Stomach (tissue), 19 donors: ENCODE measurements at places on chromosomes 12 and 14. TPM values are rescaled to one million over a fixed set of nuclear protein-coding genes. Genes with fewer than 3 reads are reported as not detected.

GRCh38 chr14:70924521-70924920, 17.3 kb downstream of the PCNX1 start:
- no peak for DNase-seq

Gene PTPRR
- polyA plus RNA-seq = 0.45 TPM

Gene ZBTB25
- 2.6 TPM for polyA plus RNA-seq

DNA sequence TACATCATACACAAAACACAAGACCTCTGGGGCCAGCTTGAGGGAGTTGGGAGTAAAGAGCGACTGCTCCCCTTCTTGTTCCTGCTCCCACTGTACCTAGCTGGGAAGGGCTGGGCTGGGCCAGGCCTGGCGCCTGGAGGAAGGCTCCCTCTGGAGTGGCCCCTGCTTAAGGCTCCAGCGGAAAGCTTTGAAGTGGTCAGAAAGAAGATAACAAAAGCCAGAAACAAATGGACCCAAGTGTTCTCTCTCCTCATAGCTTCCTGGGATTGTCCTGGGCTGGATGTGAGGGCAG, 25.3 kb downstream of the PRPF40B start:
- no peak for DNase-seq

Gene SAV1
- polyA plus RNA-seq = 37.0 TPM

GRCh38 chr12:131060011-131060703, 106.5 kb downstream of the ADGRD1 start:
- no peak for DNase-seq

Gene KRT4
- polyA plus RNA-seq = 2,693 TPM

DNA sequence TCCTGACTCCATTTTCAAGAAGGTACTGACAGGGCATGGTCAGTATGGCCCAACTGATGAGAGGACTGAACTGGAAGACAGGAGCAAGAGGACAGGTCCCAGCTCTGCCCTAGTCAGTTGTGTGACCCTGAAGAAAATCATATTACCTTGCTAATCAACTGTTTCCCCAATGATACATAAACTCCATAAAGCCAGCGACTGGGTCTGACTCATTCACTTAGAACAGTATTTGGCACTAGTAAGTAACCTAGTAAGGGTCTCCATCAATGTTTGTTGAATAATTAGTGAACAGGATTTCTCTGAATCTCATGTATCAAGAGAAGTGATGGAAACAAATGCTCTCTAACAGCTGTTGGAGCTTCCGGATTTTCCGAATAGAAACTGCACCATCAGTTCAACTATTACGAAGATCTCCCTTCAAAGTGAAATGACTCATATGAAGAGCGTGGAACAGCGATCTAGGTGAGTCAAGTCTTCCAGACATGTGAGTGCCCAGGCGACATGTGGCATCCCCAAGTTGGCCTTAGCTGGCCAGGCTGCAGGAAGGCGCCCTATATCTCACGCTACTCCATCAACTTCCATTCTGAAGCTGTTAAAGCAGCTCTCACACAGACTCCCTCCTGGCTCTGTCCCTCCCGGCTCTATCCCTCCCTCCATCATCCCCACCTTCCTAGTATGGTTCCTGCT, 94.5 kb downstream of the TTC7B start:
- DNase-seq = no peak

- DNase-seq = no peak
These were observed 47.1 kb downstream of the SINHCAF start for GRCh38 chr12:31278832-31279231.

- DNase-seq = no peak
These were observed 138.7 kb downstream of the BRMS1L start for GRCh38 chr14:35964697-35965286.

Gene SIX4
- polyA plus RNA-seq = 0.35 TPM

DNA sequence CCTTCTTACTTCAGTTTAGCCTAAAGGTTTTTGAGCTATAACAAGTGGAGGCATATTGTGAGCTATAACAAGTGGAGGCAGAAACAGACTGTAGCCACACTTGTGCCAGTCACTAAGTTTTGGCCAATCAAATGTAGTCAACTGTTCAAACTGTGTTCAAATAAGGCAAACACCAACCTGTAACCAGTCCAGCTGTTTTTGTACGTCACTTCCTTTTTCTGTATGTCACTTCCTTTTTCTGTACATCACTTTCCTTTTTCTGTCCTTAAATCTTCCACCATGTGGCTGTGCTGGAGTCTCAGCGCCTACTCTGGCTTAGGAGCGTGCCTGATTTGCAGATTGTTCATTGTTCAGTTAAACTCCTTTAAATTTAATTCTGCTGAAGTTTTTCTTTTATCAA, 79.7 kb downstream of the FUT8 start:
- no peak for DNase-seq

Gene RTL1
- not detected for polyA plus RNA-seq

Gene KRT72
- not detected for polyA plus RNA-seq

Gene SETD3
- polyA plus RNA-seq = 24.1 TPM

Gene KANSL2
- 25.4 TPM for polyA plus RNA-seq

DNA sequence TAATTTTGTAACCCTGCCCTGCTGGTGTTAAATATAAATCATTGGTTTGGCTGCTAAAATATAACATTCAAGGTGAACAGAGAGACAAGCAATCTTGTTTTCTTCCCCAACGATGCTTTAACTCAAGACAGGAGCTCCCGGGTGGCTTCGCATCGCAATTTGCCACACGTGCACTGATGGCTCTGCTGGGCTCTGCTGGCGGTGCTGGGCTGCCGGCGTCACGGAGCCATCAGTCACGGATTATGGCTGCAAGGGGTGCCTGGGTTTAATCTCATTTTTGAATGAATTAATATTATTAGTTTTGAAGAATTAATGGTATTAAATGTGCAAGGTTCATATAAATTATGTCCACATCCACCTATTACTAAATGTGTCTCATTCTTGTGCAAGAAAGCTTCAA, 44.9 kb upstream of the TMEM260 start:
- DNase-seq = no peak

Gene KIF5A
- 0.19 TPM for polyA plus RNA-seq

Gene P2RX2
- 0.78 TPM for polyA plus RNA-seq

DNA sequence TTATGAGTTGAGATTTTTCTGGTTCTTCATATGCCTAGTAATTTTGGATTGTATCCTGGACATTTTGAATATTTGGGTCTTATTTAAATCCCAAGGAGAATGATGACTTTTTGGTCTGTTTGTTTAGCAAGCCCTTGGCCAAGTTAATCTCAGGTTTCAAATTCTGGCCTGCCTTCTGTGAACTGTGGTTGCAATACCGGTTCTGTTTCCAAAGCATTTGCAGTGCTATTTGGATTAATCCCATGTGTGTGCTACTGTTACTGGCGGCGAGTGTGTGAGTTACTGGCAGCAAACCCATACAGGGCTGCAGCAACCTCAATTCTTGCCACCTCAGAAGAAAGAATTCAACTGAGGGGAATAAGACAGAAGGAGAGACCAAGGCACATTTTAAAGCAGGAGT, 51.1 kb downstream of the TMEM260 start:
- no peak for DNase-seq

- DNase-seq = no peak
These were observed 23.9 kb upstream of the ATP2B1 start for GRCh38 chr12:89732522-89732921.

DNA sequence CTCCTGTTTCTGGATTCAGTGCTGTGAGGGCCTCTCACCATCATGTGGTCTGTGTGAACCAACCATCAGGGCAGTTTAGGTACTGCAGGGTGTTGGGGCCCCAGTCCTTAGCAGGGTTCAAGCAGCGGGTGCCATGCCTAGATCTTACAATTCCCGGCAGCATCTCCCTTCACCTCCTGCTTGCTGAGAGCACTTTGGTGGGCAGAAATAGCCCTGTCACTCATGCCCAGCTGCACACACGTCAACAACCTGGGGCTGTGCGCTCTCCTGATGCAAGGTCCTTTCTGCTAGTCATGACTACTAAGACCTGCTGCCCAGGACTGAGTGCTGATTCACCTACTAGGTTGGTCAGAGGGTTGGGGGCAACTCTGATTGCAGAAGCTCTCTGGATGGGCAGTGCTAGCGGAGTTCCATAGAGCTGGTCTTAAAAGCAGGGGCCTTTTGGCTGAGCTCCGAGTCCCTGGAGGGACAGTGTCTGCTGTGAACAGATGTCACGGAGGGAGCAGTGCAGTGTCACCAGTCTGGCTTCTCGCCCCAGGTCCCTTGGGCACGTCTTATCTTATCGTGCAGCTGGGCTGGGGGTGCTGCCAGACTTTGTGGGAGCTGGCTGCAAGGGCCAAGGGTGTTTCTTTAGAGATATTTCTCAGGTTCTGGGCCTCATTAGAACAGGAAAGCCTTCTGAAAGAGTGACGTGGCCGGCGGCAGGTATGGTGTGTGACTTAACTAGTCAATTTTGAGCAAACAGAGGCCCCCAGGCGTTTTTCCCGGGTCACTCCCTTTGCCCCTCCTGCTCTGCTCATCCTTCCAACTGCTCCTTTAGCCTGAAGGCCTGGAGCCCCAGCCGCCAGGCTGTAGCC, 71.8 kb downstream of the NINJ2 start:
- DNase-seq = peak; percentile 66
